ENCODE measurements at places on chromosomes 13 and 19.
A peak's percentile ranks its signal among the peaks of the same experiment; 100 is the strongest.

- no peak for DNase-seq
Measured at GRCh38 chr13:86318450-86318849, 519.2 kb upstream of the SLITRK6 start.

GRCh38 chr19:36081385-36081784 lies 26.7 kb downstream of the WDR62 start:
- DNase-seq: no peak

GRCh38 chr19:38922482-38922881 lies 8.1 kb downstream of the SARS2 start:
- no peak for DNase-seq

DNA sequence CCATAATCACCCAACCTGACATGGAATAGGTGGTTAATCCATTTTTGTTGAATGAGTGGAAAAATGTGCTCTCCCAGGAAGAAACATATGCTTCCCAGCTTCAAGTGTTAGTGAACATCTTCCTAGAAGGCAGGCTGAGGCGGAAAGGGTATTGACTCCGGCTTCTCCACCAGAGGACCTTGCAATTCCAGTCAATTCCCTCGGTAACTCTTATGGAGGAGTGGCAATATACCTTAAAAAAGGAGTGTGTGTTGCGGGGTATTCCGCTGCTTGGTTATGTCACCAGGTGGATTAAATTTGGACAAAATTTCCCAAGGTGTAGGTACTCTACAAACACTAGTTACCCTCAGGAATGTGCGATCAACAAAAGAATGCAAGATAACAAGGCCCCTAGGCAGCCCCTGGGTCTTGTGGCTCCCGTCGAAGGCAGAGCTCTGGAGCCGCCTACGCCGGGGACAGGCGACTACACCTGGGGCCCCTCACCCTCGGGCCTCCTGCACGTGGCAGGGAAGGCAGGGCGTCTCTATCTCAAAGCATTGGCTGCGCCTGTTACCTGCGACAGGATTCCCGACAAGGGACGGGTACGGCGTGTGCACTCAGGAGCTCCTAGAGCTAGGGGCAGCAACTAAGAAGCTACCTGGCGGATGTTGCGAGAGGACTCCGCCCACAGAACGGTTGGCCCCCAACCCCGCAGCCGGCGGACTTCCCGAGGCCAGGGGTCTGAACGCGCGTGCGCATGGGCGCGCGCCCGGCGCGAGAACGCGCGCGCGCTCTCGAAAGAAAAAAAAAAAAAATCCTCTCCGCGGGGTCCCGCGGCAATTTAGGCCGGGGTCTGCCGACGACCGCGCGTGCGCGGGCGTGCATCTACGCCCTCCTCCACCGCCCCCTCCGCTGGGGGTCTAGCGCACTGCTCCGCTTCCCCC lies at the start of gene WDR87:
Gene WDR87 (minus strand): TSS at position 649 of the 923 bp plus-strand sequence. CDS start 8,355 bp downstream, outside the sequence.
- peak; percentile 63 for DNase-seq

GRCh38 chr13:28326056-28326455 lies 168.9 kb downstream of the FLT1 start:
- no peak for DNase-seq

DNA sequence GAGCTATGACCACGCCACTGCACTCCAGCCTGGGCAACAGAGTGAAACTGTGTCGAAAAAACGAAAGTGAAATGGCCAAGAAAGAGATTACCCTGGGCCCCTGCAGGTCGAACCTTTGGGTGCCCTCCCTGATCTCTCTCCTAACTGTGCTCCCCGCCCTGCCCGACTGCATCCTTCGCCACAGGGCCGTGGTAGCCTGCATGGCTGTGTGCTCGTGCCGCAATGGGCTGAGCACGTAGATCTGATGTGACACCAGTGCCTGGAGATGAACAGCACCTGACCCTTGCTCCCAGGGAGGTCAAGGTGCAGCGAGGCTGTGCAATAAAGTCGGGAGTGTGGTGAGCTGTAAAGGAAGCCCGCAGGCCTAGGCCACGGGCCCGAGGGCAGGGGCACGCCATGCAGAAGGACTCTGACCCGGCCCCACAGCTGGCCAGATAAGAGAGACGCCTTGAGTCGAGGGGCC lies 60.2 kb downstream of the PEX11G start:
- DNase-seq: no peak

GRCh38 chr19:15869109-15869555 lies 28.7 kb downstream of the CYP4F2 start:
- DNase-seq: no peak

- DNase-seq: no peak
Measured at GRCh38 chr19:7544626-7545025, 9.1 kb downstream of the PNPLA6 start.

GRCh38 chr19:2045501-2046045 lies 5.5 kb downstream of the MKNK2 start:
- DNase-seq: peak; percentile 69

DNA sequence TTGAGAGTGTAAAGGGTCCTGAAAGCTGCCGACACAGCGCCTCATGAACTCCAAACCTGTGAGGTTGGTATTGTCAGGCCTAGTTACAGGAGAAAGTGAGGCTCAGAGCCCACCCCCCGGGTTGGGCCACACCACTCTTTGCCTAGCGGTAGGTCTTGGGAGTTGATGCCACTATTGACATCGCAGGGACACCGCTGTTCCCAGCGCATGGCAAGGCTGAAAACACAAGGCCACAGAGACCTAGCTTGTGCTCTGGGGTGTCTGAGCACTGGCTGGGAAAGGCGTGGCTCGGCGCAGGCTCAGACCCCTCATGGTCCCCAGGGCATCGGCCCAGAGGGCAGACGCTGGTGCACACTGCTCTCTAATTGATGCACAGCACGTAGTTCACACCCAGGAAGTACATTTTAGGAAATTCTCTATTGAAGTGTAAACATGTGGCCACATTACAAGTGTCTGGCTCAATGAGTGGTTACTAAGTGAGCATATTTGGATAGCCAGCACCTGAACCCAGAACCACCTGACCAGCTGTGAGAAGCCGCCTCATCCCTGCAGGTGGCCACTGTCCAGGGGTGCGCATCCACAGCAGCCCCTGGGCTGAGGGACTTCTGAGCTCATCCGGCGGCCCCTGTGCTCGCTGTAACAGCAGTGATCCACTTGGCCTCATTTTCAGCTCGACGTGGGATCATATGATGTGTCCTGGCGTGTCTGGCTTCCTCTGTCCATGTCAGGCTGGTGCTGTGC lies 27.3 kb downstream of the UPF1 start:
- no peak for DNase-seq

DNA sequence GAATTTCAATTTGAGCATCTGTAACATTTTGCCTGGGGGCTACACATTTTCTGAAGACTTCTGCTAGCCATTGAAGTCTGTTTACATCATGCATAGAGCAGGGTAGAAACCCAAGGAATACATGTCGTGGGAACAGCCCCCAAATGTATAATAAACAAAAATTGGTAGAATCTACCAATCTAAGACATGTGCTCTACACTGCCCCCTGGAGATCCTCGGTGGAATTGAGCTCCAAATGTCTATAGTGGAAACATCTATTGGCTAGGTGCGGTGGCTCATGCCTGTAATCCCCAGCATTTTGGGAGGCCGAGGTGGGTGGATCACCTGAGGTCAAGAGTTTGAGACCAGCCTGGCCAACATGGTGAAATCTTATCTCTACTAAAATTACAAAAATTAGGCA lies 57.3 kb downstream of the MBD3L2B start:
- DNase-seq: no peak

GRCh38 chr19:19110410-19111135 lies 27.7 kb downstream of the TMEM161A start:
- DNase-seq: no peak

DNA sequence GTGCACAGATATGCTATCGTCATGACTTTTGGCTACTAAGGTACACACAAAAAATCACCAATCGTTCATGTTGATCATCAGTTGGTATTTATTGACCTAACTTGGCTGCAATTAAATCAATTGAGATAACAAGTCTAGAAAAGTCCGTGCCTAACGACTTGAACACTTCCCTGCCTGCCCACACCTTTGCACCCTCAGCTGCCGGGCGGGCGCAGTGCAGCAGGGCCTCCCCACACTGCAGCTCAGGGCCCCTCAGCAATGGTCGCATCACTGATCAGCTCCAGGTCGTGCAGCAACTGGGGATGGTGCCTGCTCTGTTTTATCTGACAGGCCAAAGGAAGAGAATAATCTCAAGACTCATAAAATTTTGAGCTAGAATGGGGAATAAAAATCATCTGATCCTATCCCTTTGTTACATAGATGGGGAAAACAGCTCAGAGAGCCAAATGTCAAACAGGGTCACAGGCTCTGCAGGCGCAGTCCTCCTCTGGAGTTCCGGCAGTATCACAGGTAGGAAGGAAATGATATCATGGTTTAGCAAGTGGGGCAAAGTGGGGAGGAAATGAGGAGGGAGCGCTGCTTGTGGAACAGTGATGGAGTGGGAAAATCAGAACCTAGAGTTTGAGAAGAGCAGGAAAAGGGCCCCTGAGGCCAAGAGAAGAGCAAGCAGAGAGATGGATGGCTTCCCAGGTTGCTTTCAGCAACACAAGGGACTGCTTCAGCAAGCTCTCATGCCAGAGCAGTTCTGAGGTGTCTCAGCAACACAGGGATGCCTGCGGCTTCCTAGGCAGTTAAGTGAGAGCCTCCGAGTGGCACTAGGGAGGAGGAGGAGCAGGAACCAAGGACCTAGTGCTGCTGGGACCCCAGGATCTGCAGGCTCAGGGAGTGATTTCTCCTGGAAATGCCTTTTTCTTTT lies 57.5 kb downstream of the SLC7A1 start:
- DNase-seq: no peak

GRCh38 chr19:48819366-48819816 lies 8.6 kb upstream of the BCAT2 start:
- DNase-seq: peak; percentile 96

GRCh38 chr13:75486146-75487062 lies 4.4 kb upstream of the TBC1D4 start:
- DNase-seq: no peak

DNA sequence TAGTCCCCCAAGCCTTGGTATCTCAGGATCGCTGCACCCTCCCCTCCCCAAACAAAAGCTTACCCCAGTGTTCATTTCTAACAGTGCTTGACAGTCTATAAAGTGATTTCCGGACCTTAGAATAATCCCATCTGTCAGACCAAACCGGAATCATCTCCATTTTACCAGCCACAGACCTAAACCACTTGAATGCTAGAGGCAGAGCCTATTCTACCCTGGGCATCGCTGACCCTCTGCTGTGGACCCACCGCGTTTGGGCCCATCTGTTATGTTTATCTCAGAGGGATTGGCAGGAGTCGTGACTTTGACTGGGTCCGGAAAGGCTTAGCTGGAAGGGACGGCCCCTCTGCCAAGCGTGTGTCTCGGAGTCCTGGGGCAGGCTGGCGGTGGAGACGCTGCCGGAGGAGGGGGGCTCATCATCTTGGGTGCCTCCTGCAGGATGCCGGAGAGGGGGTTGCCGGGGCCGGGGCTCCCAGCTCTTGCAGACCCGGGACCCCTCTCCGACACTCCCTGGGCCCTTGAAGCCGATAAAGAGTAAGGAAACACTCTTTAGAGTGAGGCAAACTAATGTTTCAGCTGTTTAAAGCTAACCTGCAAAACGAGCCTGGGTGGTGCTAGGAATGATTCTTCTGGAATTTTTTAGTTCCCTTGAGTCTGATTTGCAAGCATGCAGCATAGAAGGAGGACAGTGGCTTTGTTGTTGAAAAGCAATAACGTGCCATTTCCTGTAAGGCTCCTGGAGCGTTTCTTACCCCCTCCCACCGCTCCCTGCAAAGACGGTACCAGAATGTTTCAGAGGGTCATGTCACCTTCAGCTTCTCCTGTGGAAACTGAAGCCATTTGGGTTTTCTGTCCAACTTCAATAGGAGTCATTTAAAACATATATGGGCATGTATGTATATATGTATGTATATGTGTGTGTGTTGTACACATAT lies 1.3 kb downstream of the SLC25A42 start:
- no peak for DNase-seq
